Daoy (cell line): ENCODE measurements at places on chromosomes 6 and 20. TPM values are rescaled to one million over a fixed set of nuclear protein-coding genes. Genes with fewer than 3 reads are reported as not detected.

DNA sequence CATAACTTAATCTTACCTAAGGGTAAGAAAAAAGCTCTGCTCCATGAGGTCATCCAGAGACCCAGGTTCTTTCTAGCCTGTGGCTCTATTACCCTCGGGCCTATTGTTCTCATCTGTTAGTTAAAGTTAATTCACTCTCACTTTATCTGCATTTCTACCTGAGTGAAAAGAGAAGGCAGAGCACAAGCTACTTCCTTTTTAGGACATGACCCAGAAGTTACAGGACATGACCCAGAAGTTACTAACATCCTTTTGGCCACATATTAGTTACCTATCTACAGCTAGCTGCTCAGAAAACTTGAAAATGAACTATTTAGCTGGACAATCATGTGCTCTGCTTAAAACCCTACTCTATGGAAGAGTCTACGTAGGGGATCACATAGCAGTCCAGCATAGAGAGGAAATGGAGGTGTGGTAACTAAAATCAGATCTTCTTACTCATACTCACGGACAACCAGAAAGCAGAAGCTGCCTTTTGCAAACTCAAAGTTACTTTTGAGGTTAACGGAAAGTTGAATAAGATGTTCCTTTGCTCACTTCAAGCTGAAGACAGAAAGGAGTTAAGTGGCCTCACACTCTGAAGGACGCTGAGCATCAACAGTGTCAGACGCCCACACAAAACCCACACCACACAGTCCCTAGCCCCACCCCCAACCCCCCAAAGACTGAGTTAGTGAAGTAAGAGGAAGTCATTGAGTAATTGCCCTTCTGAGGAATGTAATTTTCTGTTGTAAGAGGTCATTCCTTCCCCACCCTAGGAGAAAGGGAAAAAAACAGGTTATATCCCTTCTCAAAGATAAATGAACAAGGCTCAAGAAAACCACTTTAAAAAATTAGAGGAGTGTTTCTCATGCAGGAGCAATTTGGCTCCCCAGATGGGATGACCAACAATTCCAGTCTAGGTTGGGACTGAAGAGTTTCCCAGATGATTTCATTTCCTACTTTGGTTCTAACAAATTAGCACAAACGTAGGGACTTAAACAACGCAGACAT is 45.9 kb upstream of the TAB2 start:
- DNase-seq: no peak

- DNase-seq: no peak
These were observed 257.1 kb upstream of the TAB2 start for GRCh38 chr6:149060300-149060984.

DNA sequence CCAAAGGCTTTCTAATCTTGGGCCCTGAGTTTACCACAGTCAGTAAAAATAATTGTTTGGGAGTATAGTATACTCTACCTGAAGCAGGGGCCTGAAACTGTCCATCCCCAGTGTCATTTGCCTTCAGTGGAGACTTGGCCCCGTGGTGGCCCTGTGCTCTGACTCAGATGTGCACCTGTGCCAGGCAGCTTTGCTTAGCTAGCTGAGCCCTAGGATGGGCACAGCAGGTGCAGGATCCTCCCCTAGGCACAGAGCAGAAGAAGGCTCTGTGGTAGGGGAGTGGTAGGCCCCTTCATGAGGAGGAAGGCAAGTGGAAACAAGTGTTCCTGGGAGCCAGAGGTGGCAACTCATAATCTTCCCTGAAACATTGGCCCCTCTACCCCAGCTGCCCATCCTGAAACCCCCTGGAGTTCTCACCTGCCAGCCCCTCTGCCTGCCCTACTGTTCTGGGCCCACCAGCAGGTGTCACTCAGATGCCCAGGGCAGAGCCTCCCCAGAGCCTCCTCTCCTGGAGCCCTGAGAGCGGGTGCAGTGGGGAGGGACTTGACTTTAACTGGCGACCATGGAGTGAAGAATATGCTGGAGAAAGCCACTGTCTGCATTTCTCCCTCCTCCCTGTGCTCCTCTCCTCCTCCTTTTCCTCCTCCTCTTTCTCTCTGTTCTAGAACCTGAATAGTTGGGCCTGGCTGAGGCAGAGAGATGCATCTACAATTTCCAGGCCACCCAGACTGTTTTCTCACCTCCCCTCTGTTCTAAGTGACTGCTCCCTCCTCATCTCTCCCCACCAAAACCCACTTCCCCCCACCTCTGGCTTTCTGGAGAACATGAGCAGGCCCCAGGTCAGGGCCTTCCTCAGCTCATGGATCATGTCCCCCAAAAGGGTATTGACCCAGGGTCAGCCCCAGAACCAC is 2.9 kb downstream of the CPNE5 start:
- DNase-seq: no peak

DNA sequence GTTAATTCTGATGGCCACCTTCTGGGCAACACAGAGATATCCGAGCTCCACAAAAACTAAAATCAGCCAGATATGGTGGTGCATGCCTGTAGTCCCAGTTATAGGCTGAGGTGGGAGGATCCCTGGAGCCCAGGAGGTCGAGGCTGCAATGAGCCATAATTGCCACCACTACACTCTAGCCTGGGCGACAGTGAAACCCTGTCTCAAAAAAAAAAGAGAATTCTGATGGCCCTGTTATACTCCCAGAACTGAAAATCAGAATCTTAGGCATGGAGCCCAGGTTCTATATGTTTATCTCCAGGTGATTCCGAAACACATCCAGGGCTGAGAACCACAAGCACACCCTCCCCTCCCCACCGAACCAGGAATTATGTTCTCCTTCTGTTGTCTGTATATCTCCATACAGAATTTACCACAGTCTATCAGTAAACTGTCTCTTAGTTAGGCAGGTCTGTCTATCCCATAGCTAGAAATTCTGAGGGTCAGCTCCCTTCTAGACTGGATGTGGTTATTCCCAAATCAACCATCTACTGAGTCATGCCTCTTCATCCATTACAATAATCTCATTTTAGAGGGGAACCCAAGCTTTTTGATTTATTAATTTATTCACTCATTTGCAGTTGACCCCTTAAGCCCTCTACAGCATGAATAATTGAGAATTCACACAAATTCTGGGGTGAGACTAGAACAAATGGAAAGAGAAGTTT is 24.8 kb upstream of the CCND3 start:
- DNase-seq: peak; percentile 35

GRCh38 chr6:147384737-147385710 is 123.5 kb upstream of the SAMD5 start:
- no peak for DNase-seq

- peak; percentile 26 for DNase-seq
These were observed 79.6 kb downstream of the RSPH3 start for GRCh38 chr6:158920311-158920905.

DNA sequence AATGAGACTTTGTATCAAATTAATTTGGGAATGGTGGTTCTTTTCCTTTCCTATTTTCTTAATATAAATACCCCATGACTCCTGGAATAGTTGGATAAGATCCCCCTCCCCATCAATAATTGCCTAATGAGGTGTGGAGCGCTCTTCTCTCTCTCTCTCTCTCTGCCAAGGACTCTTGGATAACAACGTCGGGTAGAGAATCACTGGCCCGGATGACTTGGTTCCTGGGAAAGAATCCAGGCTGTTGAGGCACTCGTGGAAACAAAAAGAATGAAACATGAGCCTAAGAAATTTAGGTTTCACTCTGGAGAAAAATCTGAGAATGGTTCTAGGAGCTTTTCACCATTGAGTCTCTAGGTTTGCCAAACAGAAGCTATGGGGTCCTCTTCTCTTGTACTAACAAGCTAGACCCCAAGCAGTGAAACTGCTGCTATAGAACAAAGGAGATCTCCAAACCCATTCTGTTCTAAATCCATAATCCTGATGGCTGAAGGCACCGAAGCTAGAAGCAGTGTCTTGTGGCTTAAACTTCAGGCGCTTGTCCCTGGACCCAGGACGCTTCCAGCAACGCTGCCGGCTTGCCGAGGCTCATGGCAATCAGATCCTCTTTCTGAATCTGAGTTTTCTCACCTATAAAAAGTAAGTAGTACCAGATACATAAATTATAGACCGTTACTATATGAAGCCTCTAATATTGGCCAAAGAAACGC is 241.6 kb upstream of the BTBD3 start:
- no peak for DNase-seq

DNA sequence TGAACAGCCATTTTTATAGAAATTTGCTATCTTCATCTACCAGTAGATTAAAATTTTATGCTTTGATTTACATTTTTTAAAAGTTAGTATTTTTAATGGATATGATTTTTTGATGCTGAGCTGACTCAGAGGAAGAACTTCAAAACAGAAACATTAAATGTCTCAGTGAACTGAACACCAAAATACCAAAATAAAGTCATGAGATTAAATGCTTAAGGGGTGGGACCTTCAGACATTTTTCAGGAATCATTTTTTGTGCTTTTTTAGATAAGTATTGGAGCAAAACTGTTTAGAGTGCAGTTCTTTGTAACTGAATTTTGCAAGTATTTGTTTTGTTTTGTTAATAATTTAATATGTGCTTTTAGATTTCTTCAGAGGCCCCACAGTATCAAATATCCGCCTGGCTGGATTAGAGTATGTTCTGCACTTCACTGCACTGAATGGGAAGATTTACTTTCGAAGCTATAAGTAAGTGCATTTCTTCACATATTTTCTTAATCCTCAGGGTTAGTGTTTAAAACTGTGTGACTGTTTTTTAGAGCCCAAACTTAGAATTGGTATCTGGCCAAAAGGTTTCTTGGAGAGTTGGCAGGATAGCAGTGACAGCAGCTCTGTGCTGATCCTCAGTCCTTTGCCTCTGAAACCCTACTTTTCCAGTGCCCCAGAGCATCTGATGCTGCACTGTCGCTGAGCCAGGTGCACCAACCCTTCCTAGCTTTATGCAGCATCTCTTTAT is 33.7 kb downstream of the RPF2 start:
- no peak for DNase-seq

GRCh38 chr20:48620507-48621375 is 207.1 kb downstream of the PREX1 start:
- peak; percentile 92 for DNase-seq

DNA sequence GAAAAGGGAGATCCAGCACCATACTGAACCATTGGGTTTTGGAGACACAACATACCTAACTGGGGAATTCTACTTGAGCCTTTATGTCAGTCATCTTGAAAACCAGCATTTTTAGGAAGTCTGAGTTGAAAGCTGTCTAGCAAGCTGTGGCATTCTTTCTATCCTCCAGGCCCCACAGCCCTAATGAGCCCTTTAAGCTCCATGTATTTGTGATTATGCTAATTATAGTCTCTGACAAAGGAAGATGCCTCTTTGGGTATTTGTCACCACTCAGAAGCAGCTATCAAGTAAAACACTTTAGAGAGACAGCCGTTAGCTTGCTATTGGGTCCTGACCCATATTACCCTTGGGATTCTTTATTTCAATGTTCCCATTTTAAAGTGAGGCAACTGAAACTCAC is 159.5 kb upstream of the MANEA start:
- no peak for DNase-seq

DNA sequence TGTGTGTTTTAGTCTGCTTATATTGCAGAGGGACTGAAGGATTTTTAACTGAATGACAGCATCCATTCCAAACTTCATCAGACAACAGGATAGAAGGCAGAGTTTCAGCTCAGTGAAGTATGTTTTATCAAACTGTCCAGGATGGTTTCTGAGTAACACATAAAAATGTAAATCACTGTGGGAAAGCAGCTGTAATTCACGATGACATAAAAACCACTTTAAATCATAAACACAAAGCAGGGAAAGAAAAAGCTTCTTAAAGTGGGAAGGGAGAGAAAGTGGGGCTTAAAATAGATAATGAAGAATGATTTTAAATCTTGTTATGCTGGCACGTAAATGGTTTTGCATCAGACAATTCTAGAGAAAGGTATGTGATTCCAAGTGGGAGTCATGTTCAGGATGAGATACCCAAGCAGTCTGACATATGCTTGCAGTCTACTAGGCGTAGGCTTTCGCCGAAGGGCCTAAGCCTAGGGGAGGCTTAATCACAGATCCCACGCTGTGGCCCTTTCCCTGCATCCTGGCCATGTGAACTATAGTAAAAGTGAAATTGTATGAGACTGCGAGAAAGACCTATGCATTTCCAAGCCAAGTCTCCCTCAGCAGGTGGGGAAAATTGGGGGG is 610.6 kb downstream of the PRKN start:
- no peak for DNase-seq

GRCh38 chr20:555976-556385 is 12.4 kb upstream of the CSNK2A1 start:
- DNase-seq: no peak

DNA sequence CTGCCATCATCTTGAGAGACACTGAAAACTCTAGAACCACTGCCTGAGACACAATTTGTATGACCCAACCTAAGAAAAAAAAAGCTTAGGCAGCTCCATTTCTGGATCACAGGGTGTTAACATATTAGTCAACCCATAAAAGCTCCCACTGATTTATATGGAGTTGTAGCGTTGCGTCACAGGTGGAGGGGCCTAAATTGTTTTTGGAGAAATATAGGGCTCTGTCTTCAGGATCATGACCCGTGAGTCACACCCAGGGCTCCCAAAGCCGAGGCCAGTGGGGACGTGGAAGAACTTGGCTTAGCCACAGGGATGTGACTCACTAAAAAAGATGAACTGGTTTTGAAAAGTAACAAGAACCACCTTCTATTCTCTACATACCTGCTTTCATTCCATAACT is 116.5 kb upstream of the BMP2 start:
- peak; percentile 80 for DNase-seq

DNA sequence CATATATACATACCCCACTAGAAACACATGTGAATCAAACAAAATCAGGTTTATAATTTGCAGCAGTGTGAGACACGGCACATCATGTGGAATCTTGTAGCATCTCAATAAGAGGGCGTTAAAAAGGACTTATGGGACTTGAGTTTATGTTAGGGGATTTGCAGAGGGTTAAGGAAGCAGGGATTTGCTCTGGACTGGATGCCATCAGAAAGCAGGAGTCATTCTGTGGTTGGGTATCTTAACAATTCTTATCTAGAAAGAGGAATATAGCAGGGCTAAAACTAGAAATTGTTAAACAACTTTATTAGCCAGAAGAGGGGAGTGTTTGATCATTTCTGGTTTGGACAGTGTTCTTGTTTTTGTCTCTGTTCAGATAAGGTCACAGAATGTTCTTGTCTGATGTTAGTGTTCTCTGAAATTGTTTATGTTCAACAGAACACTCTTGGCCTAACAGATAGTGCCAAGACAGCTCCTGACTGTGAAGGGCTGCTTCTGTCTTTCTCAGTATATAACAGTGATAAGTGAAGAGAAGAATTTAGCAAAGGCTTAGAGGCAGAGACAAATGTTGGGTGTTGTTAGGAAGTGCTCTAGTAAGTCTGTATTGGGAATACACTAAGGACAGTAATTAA is 39.2 kb downstream of the LIN28B start:
- no peak for DNase-seq

GRCh38 chr6:27209659-27210269 is 37.7 kb upstream of the PRSS16 start:
- DNase-seq: peak; percentile 67

Gene SLC17A2
- total RNA-seq: not detected in 2 replicates

Gene HCRTR2
- not detected in 2 replicates for total RNA-seq

Gene HLA-DQA2
- total RNA-seq: not detected in 2 replicates

Gene BPIFB2
- not detected in 2 replicates for total RNA-seq

Gene LPA
- not detected in 2 replicates for total RNA-seq

Gene QKI
- total RNA-seq: 184 and 217 TPM in 2 replicates

Gene ZNF341
- 0.68 and 1.5 TPM in 2 replicates for total RNA-seq

Gene PRRT1
- not detected in 2 replicates for total RNA-seq
